ENCODE measurements at places on chromosomes 12 and 14. TPM values are rescaled to one million over a fixed set of nuclear protein-coding genes. Genes with fewer than 3 reads are reported as not detected.

ADAMTS20 gene
- total RNA-seq, result not detected

PTPRO gene
- 0.69 TPM for total RNA-seq

RBP5 gene
- total RNA-seq, result not detected

GRCh38 chr14:68784226-68784910, 8.5 kb downstream of the ZFP36L1 start:
- peaks cover 34% of the 10 kb centered on the region for H3K36me3 ChIP-seq
- DNase-seq, result peak; percentile 62
- no peak overlapping the region for H3K4me3 ChIP-seq
- peaks cover 84% of the 10 kb centered on the region for H3K4me1 ChIP-seq
- no peaks in the 10 kb centered on the region for H3K27me3 ChIP-seq
- peak overlapping the region; percentile 88 for H3K27ac ChIP-seq

DNA sequence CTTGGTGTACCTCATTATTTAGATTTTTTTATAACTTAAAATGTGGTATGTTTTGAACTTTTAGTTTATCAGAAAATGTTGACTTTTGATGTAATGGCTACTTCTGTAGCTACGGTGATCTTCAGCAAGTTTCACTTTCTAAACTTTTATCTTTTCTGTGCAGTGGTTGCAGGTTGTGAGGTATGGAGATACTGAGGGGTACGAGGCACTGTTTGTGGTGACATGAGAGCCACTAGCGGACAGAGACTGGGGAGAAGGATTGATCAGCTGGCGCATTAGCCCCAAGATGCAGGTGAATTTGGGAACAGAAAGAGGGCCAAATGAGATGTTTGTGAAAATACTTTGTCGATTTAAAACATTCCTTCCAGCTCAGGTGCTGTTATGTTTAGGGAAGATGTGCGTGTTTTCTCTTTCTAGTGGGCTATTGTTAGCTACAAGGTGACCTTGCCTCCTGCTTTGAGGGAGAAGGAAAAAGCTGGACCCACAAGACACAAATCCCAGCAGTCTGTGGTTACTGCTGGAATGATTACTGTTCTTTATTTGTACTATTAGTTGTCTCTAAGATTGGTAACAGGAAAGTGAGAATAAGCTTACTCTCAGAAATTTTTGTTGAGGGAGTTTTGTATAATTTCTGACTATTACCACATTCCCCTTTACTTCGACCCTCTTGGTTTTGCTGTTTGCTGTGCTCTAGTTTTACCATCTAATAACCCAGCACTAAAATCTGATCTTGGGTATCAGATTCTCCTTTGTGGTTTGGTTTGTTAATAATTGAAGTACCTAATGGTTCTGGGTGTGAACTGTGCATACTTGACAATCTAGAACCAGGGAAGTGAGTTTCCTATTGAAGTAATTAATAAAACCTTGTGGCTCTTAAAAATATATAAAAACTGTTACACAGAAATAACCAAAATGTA, 61.7 kb downstream of the FBXO34 start:
- peak; percentile 83 for DNase-seq
- H3K4me1 ChIP-seq, result peaks cover 73% of the 10 kb centered on the region
- H3K36me3 ChIP-seq, result peaks cover 8% of the 10 kb centered on the region
- H3K4me3 ChIP-seq, result peak overlapping the region; percentile 77
- no peaks in the 10 kb centered on the region for H3K27me3 ChIP-seq
- peak overlapping the region; percentile 87 for H3K27ac ChIP-seq

DNA sequence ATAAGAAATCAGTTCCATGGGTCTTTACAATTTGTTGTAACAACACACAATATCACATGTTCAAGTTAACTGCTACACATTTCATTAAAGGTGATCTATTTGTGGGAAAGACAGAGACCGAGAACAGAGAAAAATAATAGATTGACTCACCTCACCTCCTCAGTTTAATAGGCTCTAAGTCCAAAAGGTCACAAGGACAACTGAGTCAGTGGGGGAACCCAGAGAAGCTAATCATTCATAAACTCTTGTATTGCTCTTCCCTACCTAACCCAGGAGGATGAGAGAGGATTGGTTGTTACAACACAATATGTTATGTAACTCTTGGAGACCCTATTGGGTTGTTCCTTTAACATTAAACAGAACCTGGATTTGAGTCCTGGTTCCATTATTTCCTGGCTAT, 72.2 kb upstream of the CRY1 start:
- no peak for DNase-seq
- no peaks in the 10 kb centered on the region for H3K4me1 ChIP-seq
- peaks cover 26% of the 10 kb centered on the region for H3K27me3 ChIP-seq
- no peak overlapping the region for H3K27ac ChIP-seq
- H3K36me3 ChIP-seq, result no peaks in the 10 kb centered on the region
- no peak overlapping the region for H3K4me3 ChIP-seq

GRCh38 chr12:104536841-104537240, 80.1 kb downstream of the CHST11 start:
- no peak overlapping the region for H3K27ac ChIP-seq
- peaks cover 45% of the 10 kb centered on the region for H3K4me1 ChIP-seq
- no peak for DNase-seq
- H3K27me3 ChIP-seq, result no peaks in the 10 kb centered on the region

GRCh38 chr14:84225268-84225667, 1304.7 kb upstream of the FLRT2 start:
- H3K4me1 ChIP-seq, result no peaks in the 10 kb centered on the region
- no peak for DNase-seq
- H3K27ac ChIP-seq, result no peak overlapping the region

GRCh38 chr14:34718750-34719304, 4.4 kb upstream of the CFL2 start:
- no peak for DNase-seq
- H3K4me3 ChIP-seq, result no peak overlapping the region
- peaks cover 26% of the 10 kb centered on the region for H3K27me3 ChIP-seq
- no peak overlapping the region for H3K27ac ChIP-seq
- H3K4me1 ChIP-seq, result peaks cover 19% of the 10 kb centered on the region

GRCh38 chr12:27505109-27505508, 18.9 kb upstream of the PPFIBP1 start:
- H3K27me3 ChIP-seq, result peaks cover 28% of the 10 kb centered on the region
- no peak for DNase-seq
- no peak overlapping the region for H3K4me3 ChIP-seq
- no peak overlapping the region for H3K27ac ChIP-seq

- H3K27me3 ChIP-seq, result peaks cover 25% of the 10 kb centered on the region
- no peak for DNase-seq
- H3K27ac ChIP-seq, result no peak overlapping the region
- H3K4me1 ChIP-seq, result no peaks in the 10 kb centered on the region
These were observed 32.5 kb upstream of the SSPN start for GRCh38 chr12:26162905-26163304.

DNA sequence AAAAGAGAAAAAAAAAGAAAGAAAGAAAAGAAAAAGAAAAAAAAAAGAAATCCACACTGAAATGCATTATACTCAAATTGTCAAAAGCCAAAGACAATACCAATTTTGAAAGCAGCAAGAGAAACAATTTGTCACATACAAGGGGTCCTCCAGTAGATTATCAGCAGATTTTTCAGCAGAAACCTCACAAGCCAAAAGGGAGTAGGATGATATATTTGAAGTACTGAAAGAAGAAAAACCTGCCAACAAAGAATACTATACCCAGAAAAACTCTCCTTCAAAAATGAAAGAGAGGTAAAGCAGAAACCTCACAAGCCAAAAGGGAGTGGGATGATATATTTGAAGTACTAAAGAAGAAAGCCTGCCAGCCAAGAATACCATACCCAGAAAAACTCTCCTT, 37.1 kb upstream of the ANO6 start:
- peaks cover 14% of the 10 kb centered on the region for H3K36me3 ChIP-seq
- no peak overlapping the region for H3K27ac ChIP-seq

GRCh38 chr12:75578546-75578945, 67.1 kb upstream of the KRR1 start:
- no peaks in the 10 kb centered on the region for H3K4me1 ChIP-seq
- no peaks in the 10 kb centered on the region for H3K36me3 ChIP-seq
- H3K27me3 ChIP-seq, result peaks cover 12% of the 10 kb centered on the region

DNA sequence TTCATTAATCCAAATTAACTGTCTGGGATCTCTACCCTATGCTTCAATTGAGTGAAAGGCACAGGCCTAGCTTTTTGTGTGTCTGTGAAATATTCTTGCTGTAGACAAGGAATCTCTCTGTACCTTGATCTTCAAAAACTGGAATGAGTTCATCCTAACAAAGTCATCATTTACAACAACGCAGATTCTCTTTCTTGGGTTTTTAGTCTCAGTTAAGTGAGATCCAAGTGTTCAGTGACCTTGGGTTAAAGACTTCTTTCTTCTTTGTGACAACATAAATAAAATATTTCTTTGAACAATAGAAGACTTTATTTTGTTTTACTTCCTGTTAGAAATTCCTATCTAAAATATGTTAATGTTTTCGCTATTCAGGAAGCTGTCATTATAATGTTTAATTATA, 192.2 kb upstream of the LMNTD1 start:
- peaks cover 7% of the 10 kb centered on the region for H3K27me3 ChIP-seq
- no peak for DNase-seq

- no peaks in the 10 kb centered on the region for H3K27me3 ChIP-seq
- H3K4me3 ChIP-seq, result no peak overlapping the region
- no peak overlapping the region for H3K27ac ChIP-seq
- H3K4me1 ChIP-seq, result no peaks in the 10 kb centered on the region
These were observed 345.5 kb upstream of the MGAT4C start for GRCh38 chr12:86601550-86602308.

- peak; percentile 45 for DNase-seq
- peaks cover 28% of the 10 kb centered on the region for H3K4me1 ChIP-seq
- H3K27me3 ChIP-seq, result no peaks in the 10 kb centered on the region
These were observed 15.7 kb downstream of the MDM2 start for GRCh38 chr12:68823696-68824095.

GRCh38 chr14:32403688-32404087, 74.6 kb downstream of the AKAP6 start:
- DNase-seq, result no peak
- no peak overlapping the region for H3K27ac ChIP-seq

DNA sequence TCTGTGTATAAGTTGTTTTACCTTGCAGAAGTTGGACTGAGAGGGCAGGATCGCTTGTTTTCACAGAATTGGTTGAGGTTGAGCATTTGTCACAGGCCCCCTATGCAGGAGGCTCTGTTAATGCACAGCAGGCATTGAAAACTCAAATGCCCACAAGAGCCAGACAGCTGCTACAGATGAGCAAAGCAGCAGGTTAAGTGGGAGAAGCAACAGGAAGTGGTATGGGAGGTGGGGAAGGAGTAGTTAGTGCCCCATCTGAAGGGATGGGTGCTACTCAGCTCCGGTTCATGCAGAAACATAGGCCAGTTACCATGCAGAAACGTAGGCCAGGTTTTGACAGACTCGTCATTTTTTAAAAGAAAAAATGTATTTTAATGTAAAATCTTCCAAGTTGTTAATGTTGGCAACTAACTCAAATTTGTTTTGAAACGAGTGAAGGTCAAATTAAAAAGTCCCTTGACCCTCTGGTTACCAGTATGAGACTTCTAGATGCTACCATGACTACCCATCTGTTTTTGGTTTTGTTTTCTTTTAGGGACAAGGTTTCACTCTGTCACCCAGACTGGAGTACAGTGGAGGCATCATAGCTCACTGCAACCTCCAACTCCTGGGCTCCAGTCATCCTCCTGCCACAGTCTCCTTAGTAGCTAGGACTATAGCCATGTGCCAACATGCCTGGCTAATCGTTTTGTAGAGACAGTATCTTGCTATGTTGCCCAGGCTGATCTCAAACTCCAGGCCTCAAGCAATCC, 84.7 kb upstream of the FRMD6 start:
- H3K4me1 ChIP-seq, result peaks cover 3% of the 10 kb centered on the region
- H3K27ac ChIP-seq, result no peak overlapping the region
- peak; percentile 60 for DNase-seq
- H3K4me3 ChIP-seq, result no peak overlapping the region

DNA sequence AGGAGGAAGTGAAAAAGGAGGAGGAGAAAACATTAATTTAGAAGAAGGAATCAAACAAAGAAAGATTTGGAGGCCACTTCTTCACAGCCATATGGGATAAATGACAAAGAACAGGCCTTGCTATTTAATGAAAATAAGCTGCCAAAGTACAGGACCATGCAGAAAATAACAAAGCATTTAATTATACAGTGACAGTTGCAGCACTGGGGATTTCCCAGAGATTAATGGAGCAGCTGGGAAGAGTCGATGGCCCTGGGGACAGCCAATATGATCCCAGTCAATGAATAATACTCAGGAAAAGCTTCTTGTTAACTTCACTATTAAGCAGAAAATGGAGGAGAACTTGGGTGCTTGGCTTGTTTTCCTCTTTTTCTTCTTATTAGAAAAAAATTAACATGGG, 34.6 kb downstream of the RERG start:
- DNase-seq, result no peak
- H3K36me3 ChIP-seq, result no peaks in the 10 kb centered on the region
- no peak overlapping the region for H3K4me3 ChIP-seq
- no peaks in the 10 kb centered on the region for H3K4me1 ChIP-seq

Data from activated CD4-positive, alpha-beta T cell treated with anti-CD3 and anti-CD28 coated beads, Interleukin-2, amount 10 ng/mL, durations not matched to agents 24 days and 14 days (primary cell).